ENCODE measurements at places on chromosomes 12 and 14.

DNA sequence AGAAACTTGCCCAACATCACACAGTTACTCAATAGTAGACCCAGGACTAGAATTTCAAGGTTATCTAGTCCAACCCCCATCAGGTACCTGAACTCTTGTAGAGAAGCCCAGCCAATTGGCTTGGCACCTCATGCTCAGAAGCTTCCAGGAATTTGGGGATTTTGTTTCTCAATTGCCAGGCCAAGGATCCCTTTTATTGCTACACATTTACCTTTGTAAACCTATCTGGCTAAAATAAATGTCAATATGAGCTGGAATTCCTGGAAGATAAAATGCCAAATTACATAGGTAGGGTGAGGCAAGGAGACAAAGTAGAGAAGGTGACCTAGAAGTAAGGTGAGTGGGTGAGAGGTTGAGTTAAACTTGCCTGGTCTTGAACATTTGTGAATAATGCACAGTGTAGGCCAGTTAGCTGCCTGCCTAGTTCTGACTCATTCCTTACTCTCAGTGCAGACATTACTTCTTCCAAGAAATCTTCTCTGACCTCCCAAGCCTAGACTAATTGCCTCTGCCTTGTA is 36.3 kb downstream of the SDR9C7 start:
- DNase-seq: no peak

- DNase-seq: no peak
Measured at GRCh38 chr12:52442600-52443061, 8.5 kb upstream of the KRT75 start.

- DNase-seq: no peak
Measured at GRCh38 chr14:39766397-39767000, 334.3 kb upstream of the FBXO33 start.

DNA sequence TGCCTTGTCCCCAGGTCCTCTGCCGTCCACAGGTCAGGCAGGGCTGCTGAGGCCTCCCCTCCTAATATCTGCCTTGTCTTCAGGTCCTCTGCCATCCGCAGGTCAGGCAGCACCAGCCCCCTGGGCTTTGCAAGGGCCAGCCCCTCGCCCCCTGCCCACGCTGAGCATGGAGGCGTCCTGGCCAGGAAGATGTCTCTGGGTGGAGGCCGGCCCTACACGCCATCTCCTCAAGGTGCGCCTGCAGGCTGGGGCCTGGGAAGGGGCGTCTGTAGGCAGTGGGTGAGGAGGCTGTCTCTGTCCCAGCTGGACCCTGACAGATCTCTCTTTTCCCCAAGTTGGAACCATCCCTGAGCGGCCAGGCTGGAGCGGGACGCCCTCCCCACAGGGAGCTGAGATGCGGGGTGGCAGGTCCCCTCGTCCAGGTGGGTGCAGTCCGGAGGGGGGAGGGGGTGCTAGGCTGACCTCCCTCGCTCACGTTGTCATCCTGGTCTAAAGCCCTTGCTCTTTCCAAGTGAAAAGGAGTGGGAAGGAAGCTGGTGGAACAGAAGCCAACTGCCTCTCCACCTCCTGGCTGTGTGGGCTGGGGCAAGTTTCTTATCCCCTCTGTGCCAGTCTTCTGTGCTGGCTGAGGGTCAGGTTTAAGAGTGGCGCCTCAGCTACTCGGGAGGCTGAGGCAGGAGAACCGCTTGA is 13.9 kb upstream of the PUS1 start:
- no peak for DNase-seq

GRCh38 chr12:130347588-130347987 is 9.9 kb downstream of the PIWIL1 start:
- no peak for DNase-seq

- no peak for DNase-seq
Measured at GRCh38 chr12:111757361-111758119, 9.2 kb upstream of the ALDH2 start.

DNA sequence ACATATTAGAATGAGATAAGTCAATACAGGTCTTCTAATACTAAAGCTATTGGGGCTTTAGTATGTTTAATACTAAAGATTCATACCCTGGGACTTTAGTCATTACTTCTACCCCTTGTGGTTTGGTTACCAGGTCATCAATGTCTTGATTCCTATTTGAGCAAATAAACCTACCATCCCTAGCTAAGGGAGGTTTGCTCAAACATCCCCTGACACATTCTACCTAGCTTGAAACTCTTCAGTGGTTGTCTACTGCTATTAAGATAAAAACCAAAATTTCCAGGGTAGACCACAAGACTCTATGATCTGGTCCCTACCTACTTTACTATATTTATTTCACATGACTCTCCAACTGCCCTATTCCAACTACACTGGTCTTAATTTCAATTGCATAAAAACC is 7.3 kb upstream of the C2CD5 start:
- DNase-seq: no peak

DNA sequence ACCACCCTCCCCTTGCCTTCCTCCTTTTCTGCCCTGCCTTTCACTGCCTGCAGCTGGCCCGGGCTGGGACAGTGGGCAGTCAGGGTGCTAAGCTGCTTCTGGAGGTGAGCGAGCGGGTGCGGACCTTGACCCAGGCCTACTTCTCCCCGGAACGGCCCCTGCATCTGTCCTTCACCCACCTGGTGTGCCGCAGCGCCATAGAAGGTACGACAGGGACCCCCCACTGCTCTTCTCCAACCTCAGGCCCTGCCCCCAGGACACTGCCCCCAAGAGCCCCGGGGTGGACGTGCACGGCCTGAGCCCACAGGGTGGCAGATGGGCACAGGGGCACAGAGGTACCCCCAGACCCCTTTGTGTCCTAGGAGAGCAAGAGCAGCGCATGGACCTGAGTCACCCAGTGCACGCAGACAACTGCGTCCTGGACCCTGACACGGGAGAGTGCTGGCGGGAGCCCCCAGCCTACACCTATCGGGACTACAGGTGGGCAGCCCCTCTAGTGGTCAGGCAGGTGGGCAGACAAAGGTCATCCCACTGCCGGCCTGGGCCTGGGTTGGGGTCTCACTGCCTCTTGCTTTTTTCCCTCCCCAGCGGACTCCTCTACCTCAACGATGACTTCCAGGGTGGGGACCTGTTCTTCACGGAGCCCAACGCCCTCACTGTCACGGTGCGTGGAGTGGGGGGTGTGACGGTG is 3.2 kb upstream of the GNB3 start:
- DNase-seq: no peak

- DNase-seq: no peak
Measured at GRCh38 chr14:97301931-97302559, 504.9 kb downstream of the VRK1 start.

- DNase-seq: no peak
Measured at GRCh38 chr12:64088431-64089349, 133.4 kb downstream of the KICS2 start.

- no peak for DNase-seq
Measured at GRCh38 chr12:106118-106591, 39.6 kb downstream of the IQSEC3 start.

- DNase-seq: no peak
Measured at GRCh38 chr12:24838531-24838950, 110.4 kb downstream of the BCAT1 start.

- no peak for DNase-seq
Measured at GRCh38 chr12:106389151-106389550, 31.6 kb downstream of the POLR3B start.

DNA sequence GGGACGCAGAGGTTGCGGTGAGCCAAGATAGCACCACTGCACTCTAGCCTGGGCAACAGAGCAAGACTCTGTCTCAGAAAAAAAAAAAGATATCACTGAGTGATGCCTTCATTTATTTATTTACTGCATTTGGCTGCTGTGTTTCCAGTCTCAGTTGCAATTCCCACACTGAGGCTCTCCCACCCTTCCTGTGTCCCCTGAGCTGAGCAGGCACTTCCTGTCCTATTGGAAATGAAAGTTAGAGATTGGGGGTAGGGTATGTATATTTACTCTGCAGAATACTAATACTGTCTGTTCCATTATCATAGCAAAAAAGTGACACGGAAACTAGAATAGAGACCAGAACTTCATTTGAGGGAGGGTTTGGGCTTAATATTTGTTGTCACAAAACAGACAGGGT is 1.6 kb upstream of the RBMS2 start:
- DNase-seq: no peak

- no peak for DNase-seq
Measured at GRCh38 chr14:87002776-87003175, 990.2 kb downstream of the GALC start.
